ENCODE measurements at places on chromosomes 16 and 17.

GRCh38 chr17:30413109-30413508, 34.4 kb downstream of the CPD start:
- no peak for DNase-seq

- DNase-seq = no peak
Observed at GRCh38 chr17:82463391-82463790, 4.8 kb downstream of the NARF start.

GRCh38 chr16:14283786-14284185, 212.7 kb downstream of the MRTFB start:
- DNase-seq = no peak

GRCh38 chr17:7559320-7560171, 996 bp downstream of the TNFSF13 start:
- no peak for DNase-seq

- DNase-seq = no peak
Observed at GRCh38 chr17:78905116-78905515, 2.1 kb upstream of the CEP295NL start.

DNA sequence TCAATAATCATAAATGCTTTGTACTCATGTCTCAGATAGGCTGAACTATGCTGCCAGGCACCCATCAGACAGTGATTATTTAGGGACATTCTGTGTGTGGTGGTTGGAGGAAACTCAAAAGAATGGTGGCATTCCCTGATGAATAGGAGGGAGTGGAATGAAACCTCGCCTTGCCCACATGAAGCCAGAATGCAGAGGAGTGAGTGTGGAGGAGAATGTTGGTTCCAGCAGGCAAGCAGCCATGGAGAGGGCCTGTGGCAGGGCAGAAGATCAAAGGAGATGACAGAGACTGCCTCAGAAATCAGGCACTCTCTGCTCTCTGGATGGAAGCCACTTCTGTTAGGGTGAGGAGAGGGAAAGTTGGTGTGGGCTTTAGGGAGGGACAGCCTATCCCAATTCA, 22.5 kb downstream of the KCTD19 start:
- DNase-seq = no peak

DNA sequence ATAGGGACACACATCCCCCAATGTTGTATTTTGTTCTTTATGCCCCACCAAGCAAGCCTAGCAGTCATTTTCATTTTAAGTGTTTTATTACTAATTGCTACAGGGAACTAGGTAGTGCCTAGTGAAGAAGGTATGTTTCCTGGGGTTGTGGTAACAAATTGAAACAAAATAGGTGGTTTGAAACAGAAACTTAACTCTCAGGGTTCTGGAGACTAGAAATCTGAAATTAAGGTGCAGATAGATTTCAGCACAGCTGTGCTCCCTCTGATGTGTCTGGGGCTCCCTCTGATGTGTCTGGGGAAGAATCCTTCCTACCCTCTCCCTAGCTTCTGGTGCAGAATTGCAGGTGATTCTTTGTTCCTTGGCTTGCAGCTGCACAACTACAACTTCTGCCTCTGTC, 390.1 kb downstream of the ZFHX3 start:
- DNase-seq = no peak

GRCh38 chr16:12188061-12188934, 211.8 kb downstream of the SNX29 start:
- no peak for DNase-seq

- DNase-seq = no peak
Observed at GRCh38 chr16:53844804-53845203, 140.8 kb downstream of the FTO start.

DNA sequence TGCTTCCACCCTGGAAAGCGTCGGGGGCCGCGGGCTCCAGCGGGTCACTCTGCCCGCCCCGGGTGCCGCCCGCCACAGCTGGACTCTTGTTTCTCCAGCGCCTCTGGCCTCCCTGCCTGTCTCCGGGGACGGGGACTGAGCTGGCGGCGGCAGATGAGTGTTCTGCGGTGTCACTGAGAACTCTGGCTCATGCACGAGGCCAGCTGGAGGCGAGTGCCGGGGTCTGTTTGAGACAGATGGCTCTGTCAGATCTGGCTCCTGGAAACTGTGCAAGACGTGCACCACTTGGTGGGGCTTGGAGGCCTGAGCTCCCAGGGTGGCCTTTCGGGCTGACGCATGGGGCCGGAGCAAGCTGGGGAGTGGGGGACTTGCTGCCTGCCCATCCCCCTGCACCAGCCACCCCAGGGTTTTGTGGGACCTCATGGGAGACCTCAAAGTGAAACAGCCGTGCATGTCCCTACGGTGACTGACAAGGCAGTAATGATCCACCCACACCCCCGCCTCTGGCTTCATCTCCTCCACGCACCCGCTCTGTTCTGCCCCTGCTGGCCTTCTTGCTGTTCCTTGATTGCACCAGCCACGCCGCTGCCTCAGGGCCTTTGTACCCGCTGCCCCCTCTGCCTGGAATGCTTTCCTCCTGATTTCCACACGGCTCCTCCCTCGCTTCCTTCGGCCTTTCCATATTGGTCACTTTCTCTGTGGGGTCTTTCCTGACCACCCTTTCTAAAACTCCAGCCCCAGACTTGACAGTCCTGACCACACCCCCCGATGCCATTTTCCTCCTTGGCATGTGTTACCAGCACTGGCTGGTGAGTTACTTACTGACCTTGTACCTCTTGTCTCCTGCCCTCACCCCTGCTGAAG, 174.9 kb upstream of the CIBAR2 start:
- DNase-seq = no peak

DNA sequence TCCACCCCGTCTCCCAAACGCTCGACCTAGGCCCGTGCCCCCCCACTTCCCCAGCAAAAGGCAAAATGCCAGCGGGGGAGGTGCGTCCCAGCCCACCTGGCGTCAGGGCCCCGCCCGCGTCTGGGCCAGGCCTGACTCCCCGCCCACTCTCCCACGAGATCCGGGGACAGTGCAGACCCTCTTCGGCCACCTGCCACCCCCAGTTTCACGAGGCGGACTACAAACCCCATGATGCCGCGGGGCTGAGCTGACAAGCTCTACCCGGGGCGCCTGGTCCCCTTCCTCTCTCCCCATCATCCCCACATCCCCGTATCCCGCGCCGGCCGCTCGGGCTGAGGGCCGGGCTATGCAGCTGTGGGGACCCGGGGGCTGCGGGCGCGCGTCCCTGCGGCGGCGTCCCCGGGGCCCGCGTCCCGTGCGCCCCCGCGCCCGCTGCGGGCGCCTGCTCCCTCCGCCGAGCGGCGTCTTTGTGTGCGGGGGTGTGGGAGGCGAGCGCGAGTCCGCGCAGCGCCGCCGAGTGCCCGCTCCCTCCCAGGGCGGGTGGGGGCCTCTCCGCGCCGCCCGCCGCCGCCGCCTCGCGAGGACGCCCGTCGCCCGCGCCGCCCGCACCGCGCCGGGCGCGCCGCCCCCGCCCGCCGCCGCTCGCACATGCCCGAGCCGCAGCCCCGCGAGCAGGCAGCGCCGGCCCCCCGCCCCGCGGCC, at the start of gene ANKRD13B:
Gene ANKRD13B, plus strand, starts transcription at position 283 of the 702 bp plus-strand sequence. CDS start 490 bp downstream, outside the sequence.
- no peak for DNase-seq

- no peak for DNase-seq
Observed at GRCh38 chr17:80485846-80486245, 9.4 kb upstream of the NPTX1 start.

- DNase-seq = peak; percentile 33
Observed at GRCh38 chr17:8436169-8436843, 622 bp downstream of the NDEL1 start.

GRCh38 chr17:36777118-36777517, 160.2 kb upstream of the LHX1 start:
- DNase-seq = no peak

GRCh38 chr16:81786321-81786720, 7.2 kb downstream of the PLCG2 start:
- no peak for DNase-seq

DNA sequence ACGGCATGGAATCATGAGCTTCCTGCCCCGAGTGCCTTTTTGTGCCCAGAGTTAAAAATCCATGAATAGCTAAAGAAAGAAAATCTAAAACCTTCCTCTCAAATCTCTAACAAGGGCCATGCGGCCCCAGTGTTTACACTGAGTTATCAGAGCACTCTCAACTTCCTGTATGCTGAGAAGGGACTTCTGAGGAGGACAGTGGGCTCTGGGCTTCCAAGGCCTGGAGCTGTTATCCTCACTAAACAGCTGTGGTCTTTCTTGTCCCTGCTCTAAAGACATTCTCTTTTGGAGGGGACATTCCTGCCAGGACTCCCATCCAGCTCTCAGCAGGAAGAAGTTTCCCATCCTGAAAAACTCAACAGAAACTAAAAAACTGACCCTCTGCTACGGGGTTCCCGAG, 135.6 kb downstream of the AATF start:
- no peak for DNase-seq

GRCh38 chr16:90048737-90049330, 28.3 kb downstream of the PRDM7 start:
- no peak for DNase-seq

DNA sequence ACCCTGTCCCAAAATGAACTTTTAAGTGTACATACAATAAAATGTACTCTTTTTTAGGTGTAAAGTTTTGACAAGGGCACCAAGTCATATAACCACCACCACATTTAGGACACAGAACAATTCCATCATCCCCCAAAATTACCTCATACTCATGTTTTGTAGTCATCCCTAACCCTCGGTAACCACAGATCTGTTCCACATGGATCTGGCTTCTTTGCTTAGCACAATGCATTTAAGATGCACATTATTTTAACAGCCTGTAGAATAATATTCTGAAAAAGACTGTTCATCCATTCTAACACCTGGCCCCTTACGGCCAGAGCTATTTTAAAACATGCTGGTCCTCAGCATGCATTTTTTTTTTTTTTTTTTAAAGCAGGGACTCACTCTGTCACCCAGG, 25.2 kb upstream of the CFAP20 start:
- DNase-seq = no peak

- DNase-seq = no peak
Observed at GRCh38 chr17:81635431-81635830, 1.5 kb downstream of the NPLOC4 start.

- no peak for DNase-seq
Observed at GRCh38 chr16:57998486-57998885, 2.0 kb downstream of the ZNF319 start.
